NCI-H2081 treated with DMSO at 0.1 percent for 48 hours (cell line): ENCODE measurements at places on chromosomes 11 and 22.

- no peak for DNase-seq
Observed at GRCh38 chr22:45424241-45424731, 10.8 kb downstream of the RIBC2 start.

DNA sequence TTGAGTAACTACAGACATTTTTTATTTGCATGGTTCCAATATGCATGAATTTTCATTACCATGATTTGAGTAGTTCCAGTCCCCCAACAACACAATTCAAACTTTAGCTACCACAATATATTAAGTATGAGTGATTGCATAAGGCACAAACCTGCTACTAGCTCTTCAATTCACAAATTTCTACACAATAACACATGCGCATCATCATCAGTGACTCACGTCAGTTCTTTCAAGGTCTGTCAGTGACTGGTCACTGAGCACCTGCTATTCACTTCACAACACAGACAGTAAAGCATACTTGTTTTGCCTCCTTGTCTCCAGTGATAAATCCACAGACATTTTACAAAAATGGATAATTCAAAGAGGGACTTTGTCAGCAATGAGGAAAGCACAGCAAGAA is 435.1 kb upstream of the CCDC90B start:
- DNase-seq = no peak

DNA sequence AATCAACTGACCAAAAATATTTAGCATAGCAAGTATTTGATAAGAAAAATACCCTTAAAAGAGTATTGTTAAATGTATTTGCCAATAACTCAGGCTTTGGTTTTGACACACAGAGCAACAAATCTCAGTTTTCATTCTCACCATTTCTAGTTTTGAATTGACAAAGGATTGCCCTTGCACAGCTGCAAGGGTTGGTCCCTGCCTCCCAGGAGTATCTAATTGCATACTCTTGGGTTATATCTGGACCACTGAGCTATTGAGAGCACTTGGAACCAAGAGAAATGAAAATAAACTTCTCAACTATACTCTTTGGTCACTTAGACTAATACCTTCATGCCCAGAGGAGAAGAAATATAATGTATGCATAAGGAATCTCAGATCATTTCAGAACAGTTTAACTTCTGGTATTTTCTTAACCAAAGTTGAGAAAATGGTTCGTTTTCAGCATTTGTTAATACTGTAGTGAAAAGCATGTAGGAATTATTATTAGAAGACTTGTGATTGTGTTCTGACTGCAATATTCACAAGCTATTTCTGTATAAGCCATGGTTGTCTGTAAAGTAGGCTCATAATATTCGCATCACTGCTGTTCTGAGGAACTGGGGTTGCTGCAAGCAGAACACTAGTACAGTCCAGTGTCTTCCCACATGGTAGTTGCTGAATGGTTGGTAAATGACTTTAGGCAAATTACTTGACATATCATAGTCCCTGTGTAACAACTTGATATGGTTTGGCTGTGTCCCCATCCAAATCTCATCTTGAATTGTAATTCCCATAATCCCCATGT is 7.9 kb downstream of the C2CD3 start:
- DNase-seq = no peak

GRCh38 chr11:119377112-119377901 is 4.2 kb downstream of the USP2 start:
- no peak for DNase-seq

- DNase-seq = no peak
Observed at GRCh38 chr11:9076046-9076445, 15.4 kb downstream of the SCUBE2 start.

DNA sequence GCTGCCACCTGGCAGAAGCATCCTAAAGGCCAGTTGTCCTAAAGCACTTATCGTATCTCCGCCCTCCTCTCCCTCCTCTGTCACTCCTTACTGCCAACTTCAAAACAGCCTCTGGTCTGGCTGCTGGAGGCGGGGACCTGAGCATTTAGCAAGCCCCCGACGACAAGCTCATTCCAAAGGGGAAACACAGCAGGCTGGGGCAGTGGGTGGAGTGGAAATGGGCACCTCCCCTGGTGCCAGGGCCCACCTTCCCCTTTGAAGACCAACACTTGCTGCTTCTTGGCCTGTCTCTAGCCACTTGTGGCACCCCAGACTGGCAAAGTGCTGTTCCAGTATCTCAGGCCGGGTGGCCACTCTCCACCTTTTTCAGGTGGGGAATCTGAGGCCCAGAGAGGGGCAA is 3.6 kb downstream of the MAP3K11 start:
- no peak for DNase-seq

GRCh38 chr11:86161837-86162236 is 82.7 kb upstream of the EED start:
- DNase-seq = no peak

GRCh38 chr11:81444297-81444696 is 1289.4 kb downstream of the FAM181B start:
- no peak for DNase-seq

GRCh38 chr11:47270331-47271271 is 668 bp downstream of the MADD start:
- DNase-seq = no peak

DNA sequence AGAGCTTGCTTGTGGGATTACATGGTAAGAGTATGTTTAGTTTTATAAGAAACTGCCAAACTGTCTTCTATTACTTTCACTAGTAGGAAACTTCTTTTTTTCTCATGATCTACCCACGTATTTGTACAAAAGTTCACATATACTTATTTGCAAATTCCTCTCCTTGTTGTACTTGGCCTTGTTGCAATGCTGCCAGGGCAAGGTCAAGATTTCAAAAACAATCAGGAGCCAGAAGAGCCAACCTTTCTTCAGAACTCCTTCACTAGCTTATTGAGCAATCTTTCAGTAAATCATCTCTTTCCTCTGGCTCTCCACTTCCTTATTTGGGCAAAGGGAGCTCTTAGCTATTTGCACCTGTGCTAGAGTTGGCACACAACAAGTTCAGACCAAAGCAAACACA is 9.7 kb downstream of the SRSF8 start:
- DNase-seq = no peak

- DNase-seq = no peak
Observed at GRCh38 chr11:1652771-1653540, 23.4 kb downstream of the KRTAP5-5 start.

DNA sequence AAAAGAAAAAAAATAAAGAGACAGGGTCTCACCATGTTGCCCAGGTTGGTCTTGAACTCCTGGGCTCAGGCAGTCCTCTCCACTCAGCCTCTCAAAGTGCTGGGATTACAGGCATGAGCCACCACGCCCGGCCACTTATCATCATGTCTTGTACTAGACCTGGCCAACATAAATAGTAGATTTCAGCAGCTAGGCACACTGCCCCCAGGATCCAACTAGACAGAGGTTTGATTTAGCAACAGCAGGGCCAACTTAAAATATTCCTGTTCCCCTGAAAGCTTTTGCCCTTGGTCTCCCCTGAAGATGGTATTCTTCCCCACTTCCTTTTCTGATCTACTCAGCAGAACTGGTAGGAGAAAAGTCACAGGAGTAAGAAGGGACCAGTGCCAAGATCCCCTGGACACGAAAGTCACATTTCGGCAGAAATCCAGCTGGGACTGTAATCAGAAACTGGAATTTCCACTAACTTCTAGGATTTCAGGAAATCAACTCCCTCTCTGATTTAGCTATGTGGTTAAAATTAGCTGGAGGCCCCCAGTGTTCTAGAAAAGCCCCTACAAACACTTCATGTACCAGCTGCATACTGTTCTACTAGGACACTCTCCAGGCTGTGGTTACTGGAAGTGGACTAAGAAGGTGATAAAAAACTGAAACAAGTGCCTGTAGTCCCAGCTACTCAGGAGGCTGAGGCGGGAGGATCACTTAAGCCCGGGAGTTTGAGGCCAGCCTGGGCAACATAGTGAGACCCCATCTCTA is 8.9 kb upstream of the PPP2R1B start:
- DNase-seq = no peak

- no peak for DNase-seq
Observed at GRCh38 chr22:32607086-32607485, 132.5 kb downstream of the FBXO7 start.

DNA sequence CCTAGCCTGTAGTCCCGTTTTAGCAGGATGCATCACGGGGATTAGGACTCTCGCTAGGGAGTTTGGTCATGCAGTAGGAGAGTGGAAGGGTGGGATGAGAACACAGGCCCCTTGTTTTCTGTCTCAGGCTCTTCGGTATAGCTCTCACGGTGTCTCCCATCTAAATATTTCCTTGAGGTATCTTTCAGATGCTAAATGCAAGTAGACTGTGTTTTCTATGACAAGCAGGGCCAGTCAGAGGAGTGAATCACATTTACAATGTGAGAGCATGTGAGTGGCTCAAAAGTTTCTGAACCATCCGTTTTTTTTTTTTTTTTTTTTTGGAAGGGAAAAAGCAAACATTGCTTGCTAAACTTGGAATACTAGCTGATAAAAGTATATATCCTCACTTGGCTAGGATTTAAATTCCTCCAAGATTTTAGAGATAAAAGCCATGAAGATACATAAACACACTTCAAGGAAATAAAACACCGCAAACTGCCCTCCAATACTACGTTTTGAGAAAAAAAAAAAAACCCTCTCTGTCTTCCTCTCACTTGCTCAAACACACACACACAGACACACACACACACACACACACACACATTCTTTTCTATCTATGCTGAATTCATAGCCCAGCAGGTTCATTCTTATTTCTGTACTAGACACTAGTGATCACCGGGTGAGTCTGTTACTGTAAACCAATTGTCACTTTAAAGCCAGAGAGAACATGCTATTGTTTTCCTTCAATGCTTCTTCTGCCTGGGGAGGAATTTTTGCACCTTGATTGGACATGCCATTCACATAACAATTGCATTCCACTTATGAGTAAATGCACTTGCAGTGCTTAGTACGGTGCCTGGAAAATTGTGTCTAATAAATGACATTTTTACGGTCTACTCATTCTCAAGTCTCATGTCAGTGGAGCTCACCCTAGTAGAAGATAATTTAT is 224.6 kb upstream of the CCDC90B start:
- no peak for DNase-seq

- no peak for DNase-seq
Observed at GRCh38 chr11:45211732-45212131, 65.3 kb downstream of the PRDM11 start.

GRCh38 chr11:119976805-119977560 is 160.9 kb downstream of the TRIM29 start:
- DNase-seq = no peak

DNA sequence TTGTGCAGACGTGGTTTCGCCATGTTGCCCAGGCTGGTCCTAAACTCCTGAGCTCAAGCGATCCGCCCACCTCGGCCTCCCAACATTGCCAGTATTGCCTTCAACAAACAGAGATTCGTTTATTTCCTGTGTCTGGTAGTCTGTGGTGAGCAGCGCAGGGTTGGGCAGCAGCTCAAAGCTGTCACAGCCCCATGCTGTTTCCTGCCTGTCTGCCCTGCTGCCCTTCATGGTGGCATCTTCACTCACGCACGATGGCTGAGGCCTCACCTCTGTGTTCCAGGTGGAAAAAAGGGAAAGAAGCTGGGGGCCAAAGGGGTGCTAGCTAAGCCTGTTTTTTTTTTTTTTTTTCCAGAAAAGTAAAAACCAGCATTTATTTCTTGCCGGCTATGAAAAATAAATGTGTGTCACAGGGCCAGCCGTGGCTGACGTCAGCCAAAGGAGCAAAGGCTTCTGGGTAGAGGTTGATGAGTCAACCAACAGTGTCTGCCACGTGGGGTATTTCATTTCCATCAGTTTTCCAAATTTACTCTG is 28.8 kb downstream of the TBC1D22A start:
- no peak for DNase-seq

- no peak for DNase-seq
Observed at GRCh38 chr11:28838741-28839140, 730.6 kb downstream of the METTL15 start.

GRCh38 chr11:93608364-93608763 is 53.1 kb upstream of the CEP295 start:
- no peak for DNase-seq

DNA sequence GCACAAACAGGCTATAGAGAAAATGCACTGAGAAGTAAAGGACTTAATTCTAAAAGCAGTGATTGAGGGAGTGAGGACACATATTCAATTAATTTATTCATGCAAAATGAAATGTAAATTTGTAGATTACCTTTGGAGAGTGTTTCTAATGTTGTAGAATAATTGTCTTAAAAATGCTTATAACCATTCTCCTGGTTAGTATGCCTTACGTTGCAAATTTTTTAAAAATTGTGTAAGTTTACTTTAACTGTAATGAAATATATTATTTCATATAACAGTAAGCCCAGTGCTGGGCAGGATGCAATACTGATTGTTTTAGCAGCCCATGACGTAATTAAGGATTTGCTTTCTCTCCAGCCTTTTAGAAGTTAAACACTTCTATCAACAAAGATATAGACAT is 26.6 kb downstream of the OR52E1 start:
- DNase-seq = no peak

DNA sequence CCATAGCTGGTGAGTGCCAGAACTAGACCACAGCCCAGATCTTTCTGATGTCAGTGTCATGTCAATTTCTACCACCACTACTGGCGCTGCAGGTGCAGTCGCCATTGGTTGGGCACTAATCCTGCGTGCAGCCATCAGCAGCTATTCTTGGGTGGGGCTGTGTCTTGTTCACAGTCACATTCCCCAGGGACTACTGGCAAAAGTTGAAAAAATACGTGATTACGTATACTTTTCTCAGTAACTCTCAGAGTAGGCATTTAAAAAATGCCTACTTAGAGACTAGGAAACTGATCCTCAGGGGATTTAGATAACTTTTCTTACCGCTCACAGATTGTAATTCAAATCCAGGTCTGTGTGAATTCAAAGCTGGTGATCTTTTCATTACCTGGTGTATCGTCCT is 127.7 kb downstream of the ADAMTS15 start:
- DNase-seq = no peak

- no peak for DNase-seq
Observed at GRCh38 chr11:41848349-41848748, 388.9 kb upstream of the LRRC4C start.

- no peak for DNase-seq
Observed at GRCh38 chr11:86062719-86063118, 6.2 kb downstream of the PICALM start.

DNA sequence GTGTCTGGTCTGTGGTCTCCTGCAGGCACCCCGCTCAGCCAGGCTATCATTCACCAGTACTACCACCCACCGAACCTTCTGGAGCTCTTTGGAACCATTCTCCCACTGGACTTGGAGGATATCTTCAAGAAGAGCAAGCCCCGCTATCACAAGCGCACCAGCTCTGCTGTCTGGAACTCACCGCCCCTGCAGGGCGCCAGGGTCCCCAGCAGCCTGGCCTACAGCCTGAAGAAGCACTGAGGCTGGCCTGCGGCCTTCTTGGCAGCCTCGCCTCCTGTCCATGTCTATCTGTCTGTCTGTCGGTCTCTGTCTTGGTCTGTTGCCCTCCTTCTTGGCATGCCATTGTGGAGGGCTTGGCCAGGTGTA is 27.9 kb downstream of the INCENP start:
- no peak for DNase-seq
